ENCODE measurements at places on chromosomes 5 and 9.
A peak's percentile ranks its signal among the peaks of the same experiment; 100 is the strongest.

DNA sequence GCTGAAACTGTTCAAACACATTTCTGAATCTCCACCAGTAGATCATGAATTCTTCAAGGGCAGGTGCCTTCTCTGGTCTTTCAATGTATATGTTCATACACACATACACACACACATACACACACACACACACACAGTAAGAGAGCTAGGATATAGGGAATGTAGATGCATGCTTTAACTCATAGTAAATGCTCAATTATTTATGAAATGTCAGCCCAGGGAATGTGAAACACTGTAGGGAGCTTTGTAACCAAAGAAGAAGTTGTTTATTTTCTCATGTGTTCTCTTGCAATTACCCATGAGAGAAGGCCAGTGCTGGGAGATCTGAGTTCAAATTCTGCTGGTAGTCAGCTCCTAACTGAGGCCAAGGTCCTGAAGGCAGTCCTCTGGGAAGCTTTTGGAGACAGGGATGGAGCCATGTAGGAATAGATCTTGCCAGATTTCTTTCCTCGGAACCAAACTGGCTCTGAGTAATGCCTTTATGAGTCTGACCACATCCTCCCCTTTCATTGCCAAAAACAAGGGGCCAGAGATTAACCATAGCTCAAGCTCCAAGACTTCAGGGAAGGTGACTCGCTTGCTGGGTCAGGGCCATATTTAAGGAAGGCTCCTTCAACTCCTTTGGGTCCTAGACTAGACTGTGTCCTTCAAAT, 487.0 kb upstream of the TNC start:
- DNase-seq: no peak

DNA sequence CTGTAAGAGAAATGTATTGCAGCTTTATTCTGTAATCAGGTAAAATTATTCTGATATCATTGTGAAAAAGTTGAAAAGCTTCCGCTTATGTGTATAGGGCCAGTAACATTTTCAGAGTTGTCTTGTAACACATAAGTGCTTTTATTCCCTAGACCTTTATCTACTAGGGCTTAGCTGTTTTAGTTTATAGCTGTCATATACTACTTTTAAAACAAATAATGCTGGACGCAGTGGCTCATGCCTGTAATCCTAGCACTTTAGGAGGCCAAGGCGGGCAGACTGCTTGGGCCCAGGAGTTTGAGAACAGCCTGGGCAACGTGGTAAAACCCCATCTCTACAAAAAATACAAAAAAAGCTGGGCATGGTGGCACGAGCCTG, 33.1 kb downstream of the SLC25A51 start:
- DNase-seq: no peak

GRCh38 chr5:176538989-176539384, 1.8 kb upstream of the RNF44 start:
- no peak for DNase-seq

- DNase-seq: no peak
Observed at GRCh38 chr5:134142806-134143205, 28.3 kb downstream of the TCF7 start.

- DNase-seq: no peak
Observed at GRCh38 chr9:137171149-137171900, 531 bp downstream of the TMEM210 start.

- no peak for DNase-seq
Observed at GRCh38 chr5:123597018-123597417, 85.0 kb downstream of the CSNK1G3 start.

DNA sequence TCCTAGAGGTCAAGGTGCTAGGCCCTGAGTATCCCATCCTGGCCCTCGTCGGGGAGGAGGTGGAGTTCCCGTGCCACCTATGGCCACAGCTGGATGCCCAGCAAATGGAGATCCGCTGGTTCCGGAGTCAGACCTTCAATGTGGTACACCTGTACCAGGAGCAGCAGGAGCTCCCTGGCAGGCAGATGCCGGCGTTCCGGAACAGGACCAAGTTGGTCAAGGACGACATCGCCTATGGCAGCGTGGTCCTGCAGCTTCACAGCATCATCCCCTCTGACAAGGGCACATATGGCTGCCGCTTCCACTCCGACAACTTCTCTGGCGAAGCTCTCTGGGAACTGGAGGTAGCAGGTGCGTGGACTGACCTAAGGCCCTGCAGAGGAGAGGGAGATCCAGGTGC, 7.9 kb downstream of the BTNL9 start:
- DNase-seq: no peak

DNA sequence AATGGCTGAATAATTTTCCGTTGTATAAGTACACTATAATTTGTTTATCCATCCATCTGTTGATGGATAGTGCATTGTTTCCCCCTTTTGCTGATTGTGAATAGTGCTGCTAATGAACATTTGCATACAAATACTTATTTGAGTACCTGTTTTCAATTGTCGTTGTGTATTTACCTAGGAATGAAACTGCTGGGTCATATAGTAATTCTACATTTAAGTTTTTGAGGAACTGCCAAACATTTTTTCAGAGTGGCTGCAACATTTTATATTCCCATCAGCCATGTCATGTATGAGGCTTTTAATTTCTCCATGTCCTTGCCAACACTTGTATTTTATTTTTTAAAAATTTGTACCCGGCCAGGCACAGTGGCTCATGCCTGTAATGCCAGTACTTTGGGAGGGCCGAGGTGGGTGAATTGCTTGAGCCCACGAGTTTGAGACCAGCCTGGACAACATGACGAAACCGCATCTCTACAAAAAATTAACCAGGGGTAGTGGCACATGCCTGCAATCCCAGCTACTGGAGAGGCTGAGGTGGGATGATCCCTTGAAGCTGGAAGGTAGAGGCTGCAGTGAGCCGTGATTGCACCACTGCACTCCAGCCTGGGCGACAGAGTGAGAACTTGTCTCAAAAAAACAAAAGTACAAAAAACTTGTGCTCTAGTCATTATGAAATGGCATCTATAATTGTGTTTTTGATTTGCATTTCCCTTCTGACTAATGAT, 2.2 kb upstream of the ANXA6 start:
- no peak for DNase-seq

GRCh38 chr5:69217548-69218526, 16.8 kb upstream of the CDK7 start:
- peak; percentile 99 for DNase-seq

DNA sequence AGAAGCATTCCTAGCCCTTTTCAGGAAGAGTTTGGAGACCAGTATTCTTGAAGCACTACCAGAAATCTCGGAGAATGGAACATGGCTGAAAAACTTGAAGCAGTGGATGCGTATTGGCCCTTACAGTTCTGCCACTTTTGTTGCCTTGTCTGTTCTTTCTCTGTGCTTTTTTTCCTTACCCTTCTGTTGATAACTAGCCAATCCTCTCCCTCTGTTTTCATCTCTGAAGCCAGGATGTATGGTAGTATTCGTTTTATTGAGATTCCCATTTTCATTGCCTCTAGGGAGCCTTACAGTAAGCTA, 564 bp upstream of the CCNH start:
- no peak for DNase-seq

DNA sequence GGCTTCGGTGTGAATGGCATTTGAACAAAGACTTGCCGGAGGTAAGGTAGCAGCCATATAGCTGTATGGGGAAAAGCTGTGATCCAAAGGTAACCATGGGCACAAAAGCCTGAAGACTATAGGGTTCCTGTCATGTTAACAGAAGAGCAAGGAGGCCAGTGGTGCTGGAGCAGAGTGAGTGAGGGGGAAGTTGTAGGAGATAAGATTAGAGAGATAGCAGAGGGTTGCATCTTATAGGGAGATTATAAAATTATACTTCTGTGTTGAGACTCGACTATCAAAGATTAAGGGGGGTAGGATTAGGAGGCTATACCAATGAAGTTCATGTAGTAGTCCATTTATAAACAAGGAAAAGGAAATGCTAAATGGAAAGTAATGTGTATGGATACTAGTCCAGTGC, 3.3 kb downstream of the NCBP1 start:
- DNase-seq: no peak

DNA sequence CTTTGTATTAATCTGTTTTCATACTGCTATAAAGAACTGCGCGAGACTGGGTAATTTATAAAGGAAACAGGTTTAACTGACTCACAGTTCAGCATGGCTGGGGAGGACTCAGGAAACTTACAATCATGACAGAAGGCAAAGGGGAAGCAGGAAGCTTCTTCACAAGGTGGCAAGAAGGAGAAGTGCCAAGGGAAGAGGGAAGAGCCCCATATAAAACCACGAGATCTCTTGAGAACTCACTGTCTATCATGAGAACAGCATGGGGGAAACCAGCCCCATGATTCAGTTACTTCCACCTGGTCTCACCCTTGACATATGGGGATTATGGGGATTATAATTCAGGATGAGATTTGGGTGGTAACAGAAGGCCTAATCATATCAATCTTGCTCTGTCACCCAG, 60.9 kb upstream of the CHD1 start:
- DNase-seq: no peak

GRCh38 chr9:14173713-14174112, 140.2 kb downstream of the NFIB start:
- DNase-seq: no peak

DNA sequence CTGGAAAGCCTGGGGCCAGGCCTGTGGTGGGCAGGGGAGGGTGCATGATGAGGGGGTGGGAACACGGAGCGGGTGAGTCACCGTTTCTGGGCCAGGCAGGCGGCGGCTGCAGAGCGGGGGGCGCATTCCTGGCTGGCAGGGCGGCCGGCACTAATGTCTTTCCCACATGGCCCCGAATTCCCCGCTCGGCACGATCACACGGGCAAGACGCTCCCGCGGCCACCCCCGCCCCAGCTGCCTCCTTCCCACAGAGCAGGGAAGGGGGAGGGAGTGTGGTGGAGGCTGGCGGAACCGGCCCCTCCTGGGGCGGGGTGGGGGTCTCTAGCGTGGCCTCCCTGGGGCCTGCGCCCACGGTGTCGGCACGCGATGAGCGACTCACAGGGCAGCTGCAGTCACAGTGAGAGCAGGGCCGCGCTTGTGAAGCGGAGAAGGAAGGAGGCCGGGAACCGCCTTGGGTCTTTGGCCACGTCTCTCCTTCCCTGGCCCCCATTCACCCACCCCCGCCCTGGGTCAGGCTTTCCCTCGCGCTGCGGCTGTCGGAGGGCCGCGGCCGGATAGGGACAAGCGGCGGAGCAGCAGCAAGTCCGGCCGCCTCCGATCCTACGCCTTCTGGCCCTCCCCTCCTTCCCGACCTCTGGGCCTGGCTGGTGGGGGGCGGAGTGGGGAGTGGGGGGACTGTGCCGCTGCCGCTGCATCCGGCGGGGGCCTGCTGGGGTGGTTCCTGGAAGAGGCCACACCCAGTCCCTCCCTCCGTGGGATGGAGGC, 48.9 kb downstream of the CXXC5 start:
- DNase-seq: peak; percentile 61

- peak; percentile 92 for DNase-seq
Observed at GRCh38 chr5:177357459-177358351, at the start of gene RGS14. TSS of gene RGS14 (plus strand) at chr5:177357924. CDS start at chr5:177358025, 101 bp downstream.

GRCh38 chr9:11755951-11756350, 937.2 kb upstream of the TYRP1 start:
- DNase-seq: no peak

- DNase-seq: no peak
Observed at GRCh38 chr9:131237291-131237690, 39.0 kb downstream of the FAM78A start.

DNA sequence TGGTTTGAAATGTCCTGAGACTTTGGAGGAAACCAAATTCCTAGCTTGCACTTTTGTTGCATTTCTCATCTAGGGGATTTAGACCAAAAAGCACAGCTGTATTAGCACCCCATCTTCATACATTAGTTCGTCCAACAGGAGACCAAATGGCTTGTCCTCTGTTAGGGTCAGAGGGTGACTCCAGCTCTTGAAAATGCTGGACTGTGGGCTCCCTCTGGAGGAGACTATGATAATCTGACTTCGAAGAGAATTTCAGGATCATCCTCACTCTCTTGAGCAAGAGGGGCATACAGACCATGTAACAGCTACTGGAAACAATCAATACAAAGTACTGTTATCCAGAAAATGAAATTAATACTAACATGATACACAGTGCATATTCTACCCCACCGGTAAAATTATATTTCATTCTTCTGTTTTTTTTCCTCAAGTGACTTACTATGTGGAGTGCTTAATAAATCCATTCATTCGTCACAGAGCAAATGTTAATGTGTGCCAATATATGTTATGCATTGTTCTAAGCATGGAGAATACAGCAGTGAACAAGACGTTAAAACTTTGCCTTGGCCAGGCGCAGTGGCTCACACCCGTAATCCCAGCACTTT, 63.7 kb upstream of the PPP2CA start:
- DNase-seq: peak; percentile 62

Measured in GM10248 (cell line).